ENCODE measurements at places on chromosomes 4 and X.

GRCh38 chr4:53141308-53141707 is 224.6 kb downstream of the SCFD2 start:
- DNase-seq: no peak

DNA sequence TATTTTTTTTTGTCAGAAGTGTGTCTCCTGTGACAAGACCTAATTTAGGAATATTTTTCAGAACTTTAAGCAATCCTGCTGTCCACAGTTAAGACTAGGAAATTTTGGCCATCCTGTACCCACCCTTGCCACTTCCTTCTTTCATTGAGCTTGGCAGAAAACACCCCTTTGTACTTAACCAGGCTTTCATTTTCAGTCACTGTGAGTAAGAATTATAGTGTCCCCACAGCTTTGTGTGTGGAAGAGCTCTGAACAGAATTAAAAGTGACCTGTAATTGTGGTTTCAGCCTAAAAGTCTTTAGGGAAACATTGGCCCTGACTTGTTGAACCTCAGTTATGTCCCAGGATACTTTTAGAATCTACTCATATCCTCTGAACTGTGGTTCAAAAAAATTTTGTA is 153.7 kb upstream of the BMP3 start:
- DNase-seq: no peak

DNA sequence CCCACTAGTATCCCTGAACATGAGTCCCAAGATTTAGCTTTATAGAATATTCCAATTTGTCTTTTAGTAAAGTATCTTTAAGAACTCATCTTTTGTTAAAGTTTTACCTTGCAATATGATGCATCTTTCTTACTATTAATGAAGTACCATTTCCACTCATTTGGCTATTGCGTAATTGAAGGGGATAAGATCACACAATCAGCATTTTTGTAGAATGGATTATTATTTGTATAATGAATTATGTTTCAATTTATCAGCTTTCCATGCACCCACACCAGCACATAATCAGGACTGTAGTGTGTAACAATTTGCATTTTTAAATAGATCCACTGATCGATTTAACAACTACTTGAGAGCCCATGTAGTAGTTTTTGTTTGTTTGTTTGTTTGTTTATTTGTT is 1364.9 kb upstream of the IGFBP7 start:
- DNase-seq: no peak

DNA sequence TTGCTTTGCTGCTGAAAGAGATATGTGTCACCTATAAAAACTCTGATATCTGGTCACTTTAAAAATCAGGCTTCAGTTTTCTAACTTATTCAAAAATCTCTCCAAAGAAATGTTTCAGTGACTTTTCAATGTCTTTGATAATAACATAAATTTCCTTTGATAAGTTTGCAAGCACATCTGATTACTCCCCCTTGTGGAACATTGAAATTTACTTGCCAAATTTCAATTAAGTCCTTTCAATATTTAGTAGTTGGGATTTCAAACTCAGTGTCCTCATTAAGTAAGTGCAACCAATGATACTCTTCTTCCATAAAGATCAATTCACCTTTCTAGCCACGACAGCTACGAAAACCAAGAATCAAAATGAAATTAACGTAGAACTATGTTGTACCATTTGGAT is 151.3 kb upstream of the FAM47C start:
- no peak for DNase-seq

GRCh38 chr4:52241916-52242315 is 190.8 kb downstream of the SPATA18 start:
- no peak for DNase-seq
